ENCODE measurements at places on chromosomes 3 and 15.

DNA sequence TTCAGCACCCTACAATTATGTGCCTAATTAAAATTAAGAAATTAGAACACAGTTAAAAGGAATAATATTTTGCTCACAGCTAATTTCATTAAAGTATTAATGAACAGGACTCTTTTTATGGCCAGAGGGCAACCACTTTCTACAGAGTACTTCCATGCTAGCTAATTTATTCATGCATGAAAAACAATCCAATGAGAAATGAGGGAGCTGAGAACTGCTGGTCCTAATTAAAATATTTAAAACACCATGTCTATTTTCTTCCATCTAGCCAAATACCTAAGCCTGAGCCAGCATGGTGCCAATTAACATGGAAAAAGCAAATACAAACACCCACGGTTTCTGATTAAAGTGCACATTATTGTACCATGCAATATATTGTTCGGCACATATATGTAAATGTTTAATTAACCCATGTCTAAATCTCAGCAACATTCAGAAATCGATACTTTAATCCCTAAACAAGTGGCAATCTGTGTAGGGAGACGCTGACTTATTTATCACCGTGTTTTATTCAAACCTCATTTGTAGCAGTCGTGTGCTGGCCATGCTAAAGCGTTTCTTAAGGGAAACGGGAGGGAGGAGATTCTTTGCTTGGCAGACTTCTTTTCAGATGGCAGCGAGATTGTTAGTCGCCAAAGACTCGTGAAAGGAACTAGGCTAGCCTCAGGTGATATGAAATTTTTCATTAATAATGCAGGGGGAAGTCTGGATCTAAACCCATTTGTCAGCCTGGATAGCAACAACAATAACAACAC, 193.5 kb downstream of the ANXA2 start:
- no peak for DNase-seq
- H3K4me3 ChIP-seq = no peak overlapping the region
- no peaks in the 10 kb centered on the region for H3K36me3 ChIP-seq

DNA sequence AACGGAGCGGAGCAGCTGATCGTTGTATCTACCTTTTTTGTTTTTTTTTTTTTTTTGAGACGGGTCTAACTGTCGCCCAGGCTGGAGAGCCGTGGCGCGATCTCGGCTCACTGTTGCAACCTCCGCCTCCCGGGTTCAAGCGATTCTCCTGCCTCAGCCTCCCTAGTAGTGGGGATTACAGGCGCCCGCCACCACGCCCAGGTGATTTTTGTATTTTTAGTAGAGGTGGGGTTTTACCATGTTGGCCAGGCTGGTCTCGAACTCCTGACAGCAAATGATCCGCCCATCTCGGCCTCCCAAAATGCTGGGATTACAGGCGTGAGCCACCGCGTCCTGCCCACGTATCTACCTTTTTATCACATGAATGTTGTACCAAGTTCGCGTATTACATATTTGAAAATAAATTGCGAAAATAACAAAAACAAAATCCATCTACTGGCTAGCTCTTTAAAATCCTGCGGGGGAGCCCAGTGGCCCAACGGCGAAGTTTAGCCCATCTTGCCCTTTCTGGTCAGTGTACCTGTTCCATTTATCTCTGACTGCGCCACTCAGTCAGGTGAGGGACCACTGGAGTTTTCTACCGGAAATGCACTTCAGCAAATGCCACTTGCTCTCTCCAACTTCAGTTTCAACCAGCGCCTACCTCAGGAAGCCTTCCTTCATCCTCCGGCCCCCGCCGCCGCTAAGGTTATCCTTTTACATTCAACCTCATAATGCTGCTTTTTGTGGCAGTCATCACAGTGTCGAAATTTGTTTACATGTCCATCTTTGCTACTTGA, 1.2 kb upstream of the EIF3J start:
- DNase-seq = no peak
- H3K4me1 ChIP-seq = peaks cover 28% of the 10 kb centered on the region
- H3K36me3 ChIP-seq = peaks cover 11% of the 10 kb centered on the region

DNA sequence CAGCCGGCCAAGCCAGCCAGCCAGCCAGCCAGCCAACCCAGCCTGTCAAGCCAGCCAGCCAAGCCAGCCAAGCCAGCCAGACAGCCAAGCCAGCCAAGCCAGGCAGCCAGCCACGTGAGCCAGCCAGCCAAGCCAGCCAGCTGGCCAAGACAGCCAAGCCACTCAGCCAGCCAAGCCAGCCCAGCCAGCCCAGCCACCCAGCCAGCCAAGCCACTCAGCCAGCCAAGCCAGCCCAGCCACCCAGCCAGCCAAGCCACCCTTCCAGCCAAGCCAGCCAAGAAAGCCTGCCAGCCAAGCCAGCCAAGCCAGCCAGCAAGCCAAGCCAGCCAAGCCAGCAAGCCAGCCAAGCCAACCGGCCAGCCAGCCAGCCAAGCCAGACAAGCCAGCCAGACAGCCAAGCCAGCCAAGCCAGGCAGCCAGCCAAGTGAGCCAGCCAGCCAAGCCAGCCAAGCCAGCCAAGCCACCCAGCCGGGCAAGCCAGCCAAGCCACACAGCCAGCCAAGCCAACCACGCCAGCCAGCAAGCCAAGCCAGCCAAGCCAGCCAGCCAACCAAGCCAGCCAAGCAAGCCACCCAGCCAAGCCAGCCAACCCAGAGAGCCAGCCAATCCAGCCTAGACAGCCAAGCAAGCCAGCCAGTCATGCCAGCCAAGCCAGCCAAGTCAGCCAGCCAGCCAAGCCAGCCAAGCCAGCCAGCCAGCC, 199.5 kb downstream of the GOLGA6L6 start:
- no peaks in the 10 kb centered on the region for H3K4me1 ChIP-seq
- H3K4me3 ChIP-seq = no peak overlapping the region
- DNase-seq = peak; percentile 55
- H3K36me3 ChIP-seq = peaks cover 4% of the 10 kb centered on the region

DNA sequence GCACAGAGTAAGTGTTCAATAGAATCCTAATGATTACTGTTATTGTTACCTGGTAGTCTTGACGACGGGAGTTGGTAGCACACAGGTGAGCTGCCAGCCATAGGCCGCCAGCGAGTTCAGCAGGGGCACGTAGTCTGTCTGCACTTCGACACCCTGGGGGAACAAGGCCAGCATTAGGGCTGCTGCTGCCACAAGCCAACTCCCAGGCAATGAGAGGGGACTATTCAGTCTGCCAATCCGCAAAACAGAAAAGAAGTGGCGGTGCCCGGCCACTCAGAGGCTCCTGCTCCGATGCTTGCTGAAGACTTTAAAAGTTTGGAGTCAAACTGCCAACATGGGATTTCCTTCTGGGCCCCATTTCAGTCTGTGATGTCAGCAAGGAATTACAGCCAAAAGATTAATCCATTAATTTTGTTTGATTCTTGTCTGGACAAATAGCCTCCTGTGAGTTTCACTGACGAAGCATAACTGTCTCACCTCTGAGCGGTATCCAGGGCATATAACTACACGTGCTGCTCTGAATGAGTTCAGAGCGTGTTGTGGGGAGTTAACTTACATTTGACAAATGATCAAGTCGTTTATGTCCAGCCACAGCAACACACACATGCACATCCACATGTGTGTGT, 61.8 kb downstream of the OXNAD1 start:
- H3K4me1 ChIP-seq = peaks cover 21% of the 10 kb centered on the region
- H3K27me3 ChIP-seq = no peaks in the 10 kb centered on the region
- DNase-seq = no peak
- H3K27ac ChIP-seq = no peak overlapping the region

DNA sequence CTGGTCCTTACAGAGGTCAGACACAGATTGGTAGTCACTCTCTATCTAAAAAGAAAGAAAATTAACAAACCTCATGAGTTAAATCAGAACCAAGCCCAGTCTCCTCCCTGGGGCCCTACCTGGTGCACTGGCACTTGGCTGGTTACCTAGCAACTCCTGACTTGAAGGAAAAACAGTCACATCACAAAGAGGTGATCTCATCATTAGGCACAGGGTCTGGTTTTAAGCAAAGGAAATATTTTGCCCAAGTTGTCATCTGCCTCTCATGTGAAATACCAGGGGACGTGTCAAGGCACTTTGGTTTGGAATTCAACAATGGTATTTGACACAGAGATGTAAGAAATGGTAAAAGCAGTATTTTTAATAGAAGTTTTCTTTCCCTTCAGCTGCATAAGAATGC, 47.7 kb upstream of the FMN1 start:
- H3K36me3 ChIP-seq = no peaks in the 10 kb centered on the region
- H3K4me3 ChIP-seq = no peak overlapping the region
- no peak for DNase-seq
- no peak overlapping the region for H3K27ac ChIP-seq
- H3K27me3 ChIP-seq = peaks cover 6% of the 10 kb centered on the region

GRCh38 chr15:59457103-59457502, 19.1 kb downstream of the FAM81A start:
- H3K36me3 ChIP-seq = peaks cover 6% of the 10 kb centered on the region
- H3K4me3 ChIP-seq = no peak overlapping the region
- H3K4me1 ChIP-seq = no peaks in the 10 kb centered on the region
- H3K27me3 ChIP-seq = no peaks in the 10 kb centered on the region
- DNase-seq = no peak
- H3K27ac ChIP-seq = no peak overlapping the region

GRCh38 chr15:52021128-52021671, 2.2 kb downstream of the MAPK6 start:
- H3K36me3 ChIP-seq = no peaks in the 10 kb centered on the region
- peak overlapping the region; percentile 93 for H3K4me3 ChIP-seq
- no peak overlapping the region for H3K27ac ChIP-seq

DNA sequence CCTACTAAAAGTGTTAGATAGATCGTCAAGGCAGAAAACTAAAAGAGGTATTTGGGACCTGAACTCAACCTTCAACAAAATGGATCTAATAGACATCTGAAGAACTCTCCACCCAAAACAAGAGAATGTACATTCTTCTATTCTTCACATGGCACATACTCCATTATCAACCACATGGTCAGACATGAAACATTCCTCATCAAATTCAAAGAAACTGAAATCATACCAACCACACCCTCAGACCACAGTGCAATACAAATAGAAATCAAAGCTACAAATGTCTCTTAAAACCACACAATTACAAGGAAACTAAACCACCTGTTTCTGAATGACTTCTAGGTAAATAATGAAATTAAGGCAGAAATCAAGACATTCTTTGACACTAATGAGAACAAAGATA, 984.1 kb upstream of the GBE1 start:
- no peak for DNase-seq
- H3K27me3 ChIP-seq = no peaks in the 10 kb centered on the region
- H3K4me3 ChIP-seq = no peak overlapping the region
- peaks cover 2% of the 10 kb centered on the region for H3K4me1 ChIP-seq

DNA sequence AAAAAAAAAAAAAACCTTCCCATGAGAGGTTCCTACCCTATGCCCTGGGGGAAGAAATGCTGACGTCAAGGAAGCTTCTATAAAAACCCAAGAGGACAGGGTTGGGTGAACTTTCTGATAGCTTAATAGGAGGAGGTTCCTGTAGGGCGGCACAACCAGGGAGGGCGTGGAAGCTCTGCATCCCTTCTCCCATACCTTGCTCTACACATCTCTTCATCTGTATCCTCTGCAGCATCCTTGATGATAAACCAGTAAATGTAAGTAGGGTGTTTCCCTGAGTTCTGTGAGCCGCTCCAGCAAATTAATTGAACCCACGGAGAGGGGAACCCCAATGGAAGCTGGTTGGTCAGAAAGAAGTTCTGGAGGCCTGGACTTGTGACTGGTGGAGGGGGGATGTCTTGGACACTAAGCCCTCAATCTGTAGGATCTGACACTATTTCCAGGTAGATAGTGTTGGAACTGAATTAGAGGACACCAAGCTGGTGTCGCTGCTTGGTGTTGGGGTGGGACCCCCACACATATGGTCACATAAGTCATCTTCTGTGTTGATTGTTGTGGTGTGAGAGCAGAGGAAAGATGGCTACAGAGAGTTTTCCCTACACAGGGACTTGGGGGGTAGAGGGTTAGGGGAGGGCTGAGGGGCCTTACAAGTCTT, 91.5 kb downstream of the ST6GAL1 start:
- no peak overlapping the region for H3K27ac ChIP-seq
- peaks cover 13% of the 10 kb centered on the region for H3K36me3 ChIP-seq
- H3K27me3 ChIP-seq = no peaks in the 10 kb centered on the region
- no peak for DNase-seq
- no peak overlapping the region for H3K4me3 ChIP-seq
- H3K4me1 ChIP-seq = peaks cover 5% of the 10 kb centered on the region

GRCh38 chr3:168615493-168616020, 519.8 kb upstream of the GOLIM4 start:
- DNase-seq = no peak
- H3K27ac ChIP-seq = no peak overlapping the region
- H3K27me3 ChIP-seq = no peaks in the 10 kb centered on the region
- no peaks in the 10 kb centered on the region for H3K36me3 ChIP-seq
- peaks cover 32% of the 10 kb centered on the region for H3K4me1 ChIP-seq

DNA sequence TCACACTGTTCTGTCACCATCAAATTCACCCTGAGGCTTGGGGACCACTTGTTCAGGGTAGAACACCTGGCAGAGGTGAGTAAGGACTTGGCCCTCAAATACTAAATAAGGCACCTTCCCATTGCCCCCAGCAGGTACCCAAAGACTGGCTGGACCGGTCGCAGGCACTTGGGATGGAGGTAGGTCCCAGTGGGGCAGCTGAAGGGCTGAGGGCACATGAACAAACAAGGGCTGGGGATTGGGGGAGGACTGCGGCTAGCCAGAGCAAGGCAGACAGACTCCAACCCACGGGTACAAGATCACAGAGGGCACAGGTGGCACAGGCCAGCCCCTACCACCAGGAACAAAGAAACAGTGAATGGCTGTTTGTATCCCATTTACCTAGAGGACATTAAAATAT, 1.9 kb downstream of the MRPS25 start:
- peaks cover 28% of the 10 kb centered on the region for H3K36me3 ChIP-seq
- peak overlapping the region; percentile 97 for H3K4me3 ChIP-seq
- H3K27me3 ChIP-seq = no peaks in the 10 kb centered on the region
- H3K4me1 ChIP-seq = peaks cover 30% of the 10 kb centered on the region

DNA sequence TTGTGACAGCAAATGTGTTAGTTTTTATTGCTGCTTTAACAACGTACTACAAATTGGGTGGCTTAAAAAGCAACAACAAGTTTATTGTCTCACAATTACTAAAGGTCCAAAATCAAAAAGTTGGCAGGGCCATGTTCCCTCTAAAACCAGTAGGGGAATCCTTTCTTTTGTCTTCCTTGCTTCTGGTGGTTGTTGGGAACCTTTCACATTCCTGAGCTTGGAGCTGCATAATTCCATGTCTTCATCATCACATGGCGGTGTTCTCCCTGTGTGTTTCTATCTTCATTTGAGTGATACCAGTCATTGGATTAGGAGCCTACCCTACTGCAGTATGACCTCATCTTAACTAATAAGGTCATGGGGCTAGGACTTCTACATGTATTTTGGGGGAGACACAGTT, 7.4 kb downstream of the SPRED1 start:
- H3K27ac ChIP-seq = no peak overlapping the region
- peak overlapping the region; percentile 7 for H3K4me3 ChIP-seq
- H3K36me3 ChIP-seq = no peaks in the 10 kb centered on the region
- H3K4me1 ChIP-seq = peaks cover 42% of the 10 kb centered on the region

GRCh38 chr3:65558826-65559225, 479.9 kb downstream of the MAGI1 start:
- no peak for DNase-seq
- H3K27me3 ChIP-seq = no peaks in the 10 kb centered on the region
- peak overlapping the region; percentile 85 for H3K27ac ChIP-seq
- H3K36me3 ChIP-seq = no peaks in the 10 kb centered on the region

- peak overlapping the region; percentile 21 for H3K4me3 ChIP-seq
- no peaks in the 10 kb centered on the region for H3K36me3 ChIP-seq
- H3K4me1 ChIP-seq = peaks cover 45% of the 10 kb centered on the region
- peaks cover 10% of the 10 kb centered on the region for H3K27me3 ChIP-seq
- peak overlapping the region; percentile 89 for H3K27ac ChIP-seq
- no peak for DNase-seq
Observed at GRCh38 chr15:96585484-96586386, 255.2 kb downstream of the NR2F2 start.

- peak overlapping the region; percentile 97 for H3K27ac ChIP-seq
- peaks cover 33% of the 10 kb centered on the region for H3K4me1 ChIP-seq
Observed at GRCh38 chr15:78437107-78437761, 782 bp upstream of the IREB2 start.
